ENCODE measurements at places on chromosomes 6 and 20.

- DNase-seq: no peak
Observed at GRCh38 chr20:56091628-56092234, 86.4 kb upstream of the CBLN4 start.

GRCh38 chr20:61976263-61976643, 89.4 kb downstream of the TAF4 start:
- no peak for DNase-seq

GRCh38 chr20:62067547-62068260, 2.0 kb upstream of the TAF4 start:
- DNase-seq: no peak

- DNase-seq: no peak
Observed at GRCh38 chr6:127119102-127120022, 891 bp downstream of the RSPO3 start.

DNA sequence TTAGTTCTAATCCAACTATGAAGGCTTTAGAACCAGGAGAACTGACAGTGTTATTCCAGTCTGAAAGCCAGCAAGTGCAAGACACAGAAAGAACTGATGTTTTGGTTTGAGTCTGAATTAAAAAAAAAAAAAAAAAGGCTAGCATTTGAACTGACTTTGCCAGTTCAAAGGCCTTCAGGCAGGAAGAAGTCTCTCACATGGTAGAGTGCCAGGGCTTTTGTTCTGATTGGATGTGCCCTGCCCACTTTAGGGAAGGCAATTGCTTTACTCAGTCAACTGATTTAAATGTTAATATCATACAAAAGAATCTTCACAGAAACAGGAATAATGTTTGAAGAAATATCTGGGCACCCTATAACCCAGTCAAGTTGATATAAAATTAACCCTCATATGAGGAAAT, 212.2 kb downstream of the HIVEP2 start:
- DNase-seq: no peak

- no peak for DNase-seq
Observed at GRCh38 chr6:63985223-63985622, 349.6 kb downstream of the PHF3 start.

DNA sequence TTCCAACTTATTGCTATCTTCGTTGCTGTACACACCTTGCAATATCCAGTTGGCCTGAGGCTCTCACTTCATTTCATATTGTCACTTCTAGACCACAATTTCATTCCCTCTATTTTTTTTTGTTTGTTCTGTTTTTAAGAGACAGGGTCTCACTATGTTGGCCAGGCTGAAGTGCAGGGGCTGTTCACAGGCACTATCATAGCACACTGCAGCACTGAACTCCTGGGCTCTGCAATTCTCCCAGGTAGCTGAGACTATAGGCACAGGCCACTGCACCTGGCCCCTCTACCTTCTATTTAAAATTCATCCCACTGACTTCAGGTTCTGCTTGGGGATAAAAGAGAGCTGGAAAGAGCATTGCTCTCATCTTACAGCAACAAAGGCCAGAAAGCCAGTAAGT, 4.7 kb upstream of the LINC00237 start:
- no peak for DNase-seq

- DNase-seq: no peak
Observed at GRCh38 chr6:158661156-158661685, 11.4 kb downstream of the SYTL3 start.

DNA sequence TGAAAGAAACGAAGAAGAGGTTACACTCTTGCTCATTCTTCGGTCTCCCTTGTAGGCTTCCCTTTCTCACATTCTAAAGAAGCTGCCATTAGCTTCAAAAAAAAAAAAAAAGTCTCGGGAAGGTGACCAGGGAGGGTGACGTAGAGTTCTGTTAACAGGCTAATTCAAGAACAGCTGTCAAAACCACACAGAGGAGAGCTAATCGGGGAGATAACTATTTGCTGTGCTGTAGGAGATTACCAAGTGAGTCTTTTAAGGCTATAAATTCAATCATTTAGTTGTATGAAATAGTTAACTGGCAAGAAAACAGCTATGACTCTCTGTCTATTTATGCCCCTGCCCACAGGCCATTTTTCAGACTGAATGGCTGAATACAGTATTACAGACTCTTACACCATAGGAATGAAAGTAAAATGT, 256.8 kb downstream of the SYNE1 start:
- DNase-seq: no peak

GRCh38 chr6:12580290-12580689, 136.3 kb upstream of the PHACTR1 start:
- DNase-seq: no peak

GRCh38 chr6:107667790-107668189, 156.3 kb downstream of the SCML4 start:
- no peak for DNase-seq

- no peak for DNase-seq
Observed at GRCh38 chr6:139236105-139236504, 55.7 kb downstream of the TXLNB start.

- no peak for DNase-seq
Observed at GRCh38 chr6:47323321-47323720, 13.6 kb upstream of the TNFRSF21 start.

GRCh38 chr20:43539975-43540672, 18.7 kb upstream of the SGK2 start:
- DNase-seq: no peak

DNA sequence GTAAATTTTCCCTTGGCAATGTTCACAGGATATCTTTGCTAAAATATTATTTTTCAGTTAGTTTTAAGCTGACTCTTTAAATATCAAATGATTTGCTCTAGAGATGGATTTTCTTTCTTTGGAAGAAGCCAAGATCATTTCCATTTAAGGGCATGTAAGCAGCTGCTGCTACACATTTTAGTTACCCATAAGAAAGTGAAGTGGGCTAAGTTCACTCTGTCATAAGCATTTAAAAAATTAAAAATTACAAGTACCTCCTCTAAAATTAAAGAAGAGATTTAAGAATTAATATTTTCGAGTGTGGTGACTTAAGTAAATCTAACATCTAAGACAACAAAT, 1.2 kb upstream of the PLN start:
- no peak for DNase-seq

DNA sequence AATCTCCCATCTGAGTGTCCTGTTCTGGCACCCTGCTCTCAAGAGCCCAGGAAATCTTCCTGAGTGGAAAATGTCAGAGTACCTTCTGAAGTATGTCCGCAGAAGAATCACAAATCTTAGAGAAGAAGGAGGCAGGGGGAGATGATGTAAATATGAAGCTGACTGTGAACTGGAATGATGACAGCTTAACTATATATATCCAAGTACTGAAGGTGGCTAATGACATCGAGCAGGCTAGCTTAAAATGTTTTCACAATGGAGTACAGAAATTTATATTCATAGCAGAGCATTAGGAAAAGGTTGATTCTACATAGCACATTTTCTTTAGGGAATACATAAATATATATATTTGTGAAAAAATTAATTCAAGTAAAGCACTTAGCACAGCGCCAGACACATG, 64.3 kb downstream of the BMP5 start:
- no peak for DNase-seq

GRCh38 chr20:1840817-1841553, 54.2 kb upstream of the SIRPA start:
- no peak for DNase-seq

- no peak for DNase-seq
Observed at GRCh38 chr20:20448881-20449280, 81.0 kb downstream of the INSM1 start.

DNA sequence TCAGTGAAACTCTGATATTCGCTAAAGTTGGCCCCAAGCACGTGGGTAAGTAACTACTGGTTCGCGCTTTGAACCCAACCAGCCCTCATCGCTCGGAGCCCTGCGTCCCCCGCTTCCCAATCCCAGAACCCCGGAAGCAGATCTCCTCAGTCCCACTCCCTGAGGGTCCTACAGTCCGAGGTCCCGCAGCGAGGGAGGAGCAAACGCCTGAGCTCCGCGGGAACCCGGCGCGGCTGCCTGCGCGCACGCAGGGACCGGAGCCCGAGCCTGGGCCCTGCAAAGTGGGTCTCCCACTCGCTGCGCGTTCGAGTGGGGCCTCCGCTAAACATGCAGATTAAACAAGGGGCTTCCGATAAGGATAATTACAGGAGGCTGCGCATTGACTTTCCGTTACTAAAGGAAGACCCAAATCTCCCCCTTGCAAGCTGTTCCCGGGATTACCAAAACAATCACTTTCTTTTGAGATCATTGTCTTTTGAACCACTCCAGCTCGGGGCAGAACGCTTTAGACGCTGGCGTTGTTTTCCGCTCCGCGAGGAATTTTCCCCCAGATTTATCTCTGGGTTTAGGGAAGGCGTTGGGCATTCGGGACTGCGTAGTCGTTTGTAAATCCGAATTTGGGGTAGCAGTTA, 1.3 kb upstream of the VSX1 start:
- no peak for DNase-seq

DNA sequence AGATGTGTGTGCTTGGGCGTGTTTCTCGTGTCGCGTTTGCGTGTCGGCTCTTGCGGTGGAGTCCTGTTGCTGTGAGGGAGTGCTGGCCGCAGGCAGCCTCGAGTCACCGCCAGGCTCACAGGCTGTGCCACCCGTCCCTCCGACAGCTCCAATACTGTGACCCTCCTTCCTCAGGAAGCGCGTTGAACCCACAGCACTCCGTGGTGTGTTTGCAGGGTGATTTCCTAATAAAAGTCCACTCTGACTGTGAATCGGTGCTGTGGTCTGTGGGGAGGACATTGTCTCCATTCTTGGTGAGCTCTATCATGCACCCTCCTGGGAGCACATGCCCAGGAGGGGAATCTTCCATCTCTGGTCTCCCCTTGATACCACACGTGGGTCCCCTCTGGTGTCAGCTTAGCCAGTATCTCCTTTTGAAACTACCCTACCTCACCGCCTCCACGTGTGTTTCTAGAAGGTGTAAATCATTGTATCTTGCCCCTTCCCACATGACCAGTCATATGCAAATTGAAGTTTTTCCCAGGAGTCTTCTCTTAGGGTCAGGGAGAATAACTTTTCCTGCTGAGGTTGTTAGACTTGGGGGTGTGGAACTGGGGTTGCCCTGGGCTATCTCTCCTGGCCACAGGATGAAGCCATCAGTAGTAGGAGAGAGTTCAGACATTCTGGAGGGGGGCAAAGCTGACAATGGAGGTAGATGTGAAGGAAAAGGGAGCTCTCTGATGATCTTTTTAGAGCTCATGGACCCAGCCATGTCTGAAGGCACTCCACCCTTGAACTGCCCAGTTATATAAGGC, 13.3 kb upstream of the PCMTD2 start:
- DNase-seq: no peak

- DNase-seq: no peak
Observed at GRCh38 chr6:166966268-166966667, 9.9 kb upstream of the RNASET2 start.

DNA sequence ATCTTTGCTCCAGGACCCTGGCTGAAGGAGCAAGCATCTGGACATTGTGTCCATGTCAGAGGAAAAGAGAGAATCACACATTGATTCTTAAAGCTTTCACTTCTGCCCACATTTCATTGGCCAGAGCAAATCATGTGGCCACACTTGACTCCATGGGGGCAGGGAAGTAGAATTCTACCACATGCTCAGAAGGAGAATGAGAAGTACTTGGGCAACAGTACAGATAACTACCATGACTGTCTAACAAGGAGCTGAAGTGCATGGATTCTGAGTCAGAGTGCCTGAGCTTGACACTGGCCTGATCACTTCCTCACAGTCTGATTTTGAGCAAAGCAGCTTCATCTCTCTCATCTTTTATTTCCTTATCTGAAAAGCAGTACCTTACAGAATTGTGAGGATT, 38.6 kb downstream of the GHRH start:
- no peak for DNase-seq

GRCh38 chr6:155412335-155412734, 43.3 kb downstream of the NOX3 start:
- no peak for DNase-seq

GRCh38 chr20:31972471-31973021, 4.6 kb downstream of the XKR7 start:
- no peak for DNase-seq

DNA sequence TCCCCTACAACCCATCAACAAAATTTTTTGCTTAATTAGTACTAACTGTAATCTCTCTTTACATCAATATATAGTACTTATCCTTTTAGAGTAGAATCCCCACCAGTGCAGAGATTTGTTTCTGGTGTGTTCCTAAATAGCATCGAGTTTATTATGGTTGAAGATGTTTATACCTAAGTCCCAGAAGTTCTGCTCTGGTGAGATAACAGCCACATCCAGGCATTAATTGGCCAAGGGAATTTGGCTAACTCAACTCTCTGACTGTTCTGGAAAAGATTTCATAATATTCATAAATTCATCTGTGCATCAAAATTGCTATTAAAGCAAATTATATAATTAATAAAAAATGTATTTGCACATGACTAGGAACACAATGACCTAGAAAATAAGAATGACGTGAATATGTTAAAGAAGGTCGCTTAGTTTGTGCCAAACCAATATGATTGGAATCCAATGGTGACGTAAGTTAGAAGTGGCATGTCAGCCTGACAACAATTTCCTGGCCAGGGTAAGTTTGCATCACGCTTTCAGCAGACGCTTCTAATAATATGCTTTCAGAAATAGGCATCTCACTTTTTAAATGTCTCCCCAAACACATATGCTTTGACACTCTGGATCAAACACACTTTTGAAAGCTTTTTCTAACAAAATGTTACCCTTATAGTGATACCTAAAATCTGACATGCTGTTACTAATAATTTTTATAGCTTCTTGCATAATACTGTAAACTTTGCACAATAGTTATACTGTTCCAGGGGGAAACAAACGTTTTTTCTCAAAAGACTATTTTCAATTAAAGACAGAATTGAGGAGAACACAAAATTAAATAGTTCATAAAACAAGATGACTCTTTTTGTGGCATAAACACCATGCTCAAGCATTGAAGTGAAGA, 236.7 kb downstream of the TENT5A start:
- no peak for DNase-seq

DNA sequence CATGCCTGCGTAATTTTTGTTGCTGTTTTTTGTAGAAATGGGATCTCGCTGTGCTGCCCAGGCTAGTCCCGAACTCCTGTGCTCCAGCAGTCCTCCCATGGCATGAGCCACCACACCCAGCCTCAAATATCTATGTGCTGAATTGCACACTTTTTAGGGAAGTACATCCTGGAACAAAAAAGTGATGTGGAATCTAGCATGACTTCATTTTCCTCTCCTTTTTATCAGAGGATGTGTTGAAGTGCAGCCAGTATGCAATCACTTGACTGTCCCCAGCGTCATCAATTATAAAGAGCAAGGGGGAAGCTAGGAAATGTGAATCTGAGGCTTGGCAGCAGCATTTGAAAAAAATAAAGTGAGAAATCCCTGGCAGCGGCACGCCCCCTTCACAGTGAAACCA, 6.4 kb upstream of the EXOC2 start:
- no peak for DNase-seq

- DNase-seq: no peak
Observed at GRCh38 chr6:130908188-130908587, 81.0 kb downstream of the SMLR1 start.

DNA sequence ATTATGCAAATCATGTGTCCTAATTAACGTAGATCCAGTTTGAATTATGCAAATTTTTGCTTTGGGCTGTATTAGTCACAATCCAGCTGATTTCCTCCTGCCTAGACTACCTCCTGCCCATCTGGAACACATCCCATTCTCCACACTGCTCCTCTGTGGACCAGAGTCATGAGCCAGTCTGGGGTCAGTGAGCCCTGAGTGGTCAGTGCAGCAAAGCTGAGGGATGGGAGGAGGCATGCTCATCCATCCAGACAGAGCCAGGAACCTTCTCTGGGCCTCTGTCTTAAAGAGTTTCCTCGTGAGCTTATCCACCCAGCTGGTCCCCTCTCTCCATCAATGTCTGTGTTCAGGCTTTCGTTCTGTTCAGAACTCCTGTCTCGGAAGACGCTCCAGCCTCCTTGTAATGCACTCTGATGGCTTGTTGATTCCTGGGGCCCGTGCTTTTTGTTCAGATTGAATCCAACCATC, 747.8 kb downstream of the PTPRT start:
- no peak for DNase-seq

- no peak for DNase-seq
Observed at GRCh38 chr20:44805979-44806620, 4.2 kb downstream of the RIMS4 start.

All from activated CD4-positive, CD25-positive, alpha-beta regulatory T cell (primary cell).